ENCODE measurements at places on chromosomes 3 and 15.
A peak's percentile ranks its signal among the peaks of the same experiment; 100 is the strongest.

GRCh38 chr3:117184574-117184973 lies 475.0 kb downstream of the TUSC7 start:
- DNase-seq: no peak

DNA sequence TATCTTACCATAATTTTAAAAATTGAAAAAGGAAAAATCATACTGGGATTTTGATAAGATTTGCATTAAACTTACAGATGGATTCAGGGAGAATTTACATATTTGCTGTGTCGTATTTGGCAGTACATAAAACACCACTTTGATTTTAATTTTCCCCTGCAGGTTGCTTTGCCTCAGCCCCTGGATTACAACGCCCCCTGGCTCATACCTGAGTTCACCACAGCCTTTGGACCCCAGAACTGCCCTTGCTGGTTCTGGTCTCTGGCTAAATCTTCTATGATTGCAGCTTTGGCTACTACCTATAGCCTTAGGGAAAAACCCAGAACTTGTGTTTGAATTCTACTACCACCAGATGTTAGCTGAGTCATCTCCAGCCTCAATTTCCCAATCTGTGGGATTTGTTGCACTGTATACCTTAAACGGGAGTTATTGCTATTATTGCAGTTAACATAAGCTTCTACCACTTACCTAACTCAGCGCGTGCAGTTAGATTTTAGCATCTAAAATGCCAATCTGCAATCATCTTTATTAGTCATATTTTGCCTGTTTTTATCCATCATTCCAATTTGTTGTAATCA lies 315.7 kb upstream of the GADL1 start:
- DNase-seq: no peak

DNA sequence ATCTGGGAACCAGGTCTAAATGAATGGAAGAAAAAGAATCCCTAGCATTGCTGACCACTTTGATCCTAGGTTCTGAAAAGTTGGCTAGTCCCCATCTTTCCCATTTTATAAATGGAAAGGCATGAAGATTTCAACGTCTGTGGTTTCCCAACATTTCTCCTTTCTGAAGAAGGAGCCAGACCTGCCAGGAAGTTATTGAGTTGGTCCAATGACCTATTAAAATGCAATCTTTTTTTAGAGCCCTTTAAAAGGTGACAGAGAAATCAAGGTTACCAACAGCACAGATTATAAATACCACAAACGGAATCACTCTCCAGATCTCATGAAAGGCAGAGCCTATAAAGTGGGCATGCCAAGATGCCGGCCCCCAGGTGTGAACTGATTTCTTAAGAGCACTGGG lies 505.6 kb upstream of the THBS1 start:
- DNase-seq: no peak

GRCh38 chr15:62979252-62979651 lies 63.3 kb upstream of the TPM1 start:
- DNase-seq: no peak

DNA sequence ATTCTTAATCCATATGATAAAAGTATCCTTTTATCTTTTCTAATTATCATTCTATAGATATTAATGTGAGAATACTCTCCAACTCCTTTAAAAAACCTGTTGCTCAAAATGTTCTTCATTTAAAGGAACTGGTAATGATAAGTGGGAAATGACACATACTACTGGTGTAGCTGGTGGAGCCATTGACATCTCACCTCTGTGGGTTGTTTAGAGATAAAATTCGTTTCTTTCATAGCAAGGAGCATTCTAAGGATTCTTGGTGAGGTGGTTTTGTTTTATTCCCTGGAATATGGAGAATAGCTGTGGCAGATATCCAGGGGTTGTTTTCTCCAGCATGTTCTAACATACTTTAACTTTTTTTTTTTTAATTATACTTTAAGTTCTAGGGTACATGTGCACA lies 299.8 kb upstream of the THBS1 start:
- DNase-seq: no peak

DNA sequence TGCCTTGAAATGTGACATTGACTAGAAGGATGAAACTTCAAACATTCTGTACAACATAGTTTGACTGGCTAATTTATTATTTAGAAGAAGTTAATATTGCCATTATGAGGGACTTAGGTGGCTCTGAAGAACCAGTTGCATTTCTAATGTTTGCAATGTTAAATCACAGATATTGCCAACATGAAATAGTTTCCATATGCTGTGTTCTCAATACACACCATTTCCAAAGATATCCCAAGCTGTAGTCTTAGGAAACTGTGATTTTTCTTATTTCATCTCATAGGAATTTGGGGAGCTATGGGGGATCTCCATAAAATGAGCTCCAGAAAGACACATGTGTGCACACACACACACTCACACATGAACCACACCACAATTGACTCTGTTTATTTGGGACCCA lies 36.3 kb downstream of the ALG1L2 start:
- no peak for DNase-seq

DNA sequence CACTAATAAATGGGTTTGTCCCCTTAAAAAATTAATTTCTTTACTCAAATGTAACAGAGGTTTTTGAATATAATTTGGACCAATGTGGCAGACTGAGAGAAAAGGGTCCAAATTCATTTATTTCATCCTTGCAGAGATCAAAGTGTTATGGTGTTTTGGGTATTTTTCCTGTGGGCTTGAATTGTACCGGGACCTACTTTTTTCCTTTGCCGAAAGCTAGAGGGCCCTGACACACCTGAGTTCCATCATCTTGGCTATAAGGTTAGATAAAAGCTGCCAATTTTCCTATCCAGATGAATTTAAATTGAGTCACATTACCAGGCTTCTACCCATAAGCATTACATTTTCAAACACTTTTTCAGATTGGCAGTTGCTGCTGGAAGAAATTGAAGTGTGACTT lies 908 bp downstream of the CCNB2 start:
- no peak for DNase-seq

GRCh38 chr3:4852780-4853748 lies 126.2 kb upstream of the BHLHE40 start:
- DNase-seq: no peak

DNA sequence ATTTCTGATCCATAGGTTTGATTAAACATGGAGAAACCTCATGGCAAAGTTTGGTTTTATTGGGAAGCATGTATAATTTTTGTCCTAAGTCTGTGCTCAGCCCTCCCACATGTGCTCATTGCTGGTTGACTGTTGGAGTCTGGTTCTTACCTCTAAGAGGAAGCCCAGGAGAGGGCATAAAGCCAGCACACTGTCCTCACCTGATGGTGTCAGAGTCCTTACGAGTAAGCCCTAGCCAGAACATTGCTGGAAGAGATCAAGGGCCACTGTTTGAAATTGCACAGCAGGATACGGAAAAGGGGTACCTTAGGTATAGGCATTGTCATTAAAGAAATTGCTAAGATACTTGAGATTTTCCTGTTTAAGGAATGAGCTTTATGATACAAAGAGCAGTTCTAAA lies 21.3 kb downstream of the MLH1 start:
- DNase-seq: no peak

- no peak for DNase-seq
Measured at GRCh38 chr3:138902171-138902570, 44.8 kb downstream of the FOXL2 start.

- DNase-seq: no peak
Measured at GRCh38 chr15:85423256-85423655, 42.9 kb downstream of the AKAP13 start.

DNA sequence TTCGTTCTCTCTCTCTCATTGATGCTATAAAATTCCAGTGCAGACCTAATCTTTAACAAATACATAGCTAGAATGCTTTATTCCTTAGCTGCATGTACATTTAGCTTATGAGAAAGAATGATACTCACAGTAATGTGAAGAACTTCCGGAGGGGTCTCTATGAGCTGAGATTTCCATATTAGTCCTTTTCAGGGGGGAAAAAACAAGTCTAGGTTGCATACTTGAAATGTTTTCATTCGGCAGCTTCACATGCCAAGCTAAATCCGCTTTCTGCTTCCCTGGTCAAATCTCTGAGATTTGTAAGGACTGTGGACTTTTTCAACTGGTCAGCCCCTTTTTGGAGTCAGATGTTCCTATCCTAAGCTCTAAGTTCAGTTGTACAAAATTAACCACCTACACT lies 111.5 kb upstream of the COL8A1 start:
- DNase-seq: no peak

GRCh38 chr15:50046867-50047266 lies 72.2 kb downstream of the ATP8B4 start:
- DNase-seq: no peak

DNA sequence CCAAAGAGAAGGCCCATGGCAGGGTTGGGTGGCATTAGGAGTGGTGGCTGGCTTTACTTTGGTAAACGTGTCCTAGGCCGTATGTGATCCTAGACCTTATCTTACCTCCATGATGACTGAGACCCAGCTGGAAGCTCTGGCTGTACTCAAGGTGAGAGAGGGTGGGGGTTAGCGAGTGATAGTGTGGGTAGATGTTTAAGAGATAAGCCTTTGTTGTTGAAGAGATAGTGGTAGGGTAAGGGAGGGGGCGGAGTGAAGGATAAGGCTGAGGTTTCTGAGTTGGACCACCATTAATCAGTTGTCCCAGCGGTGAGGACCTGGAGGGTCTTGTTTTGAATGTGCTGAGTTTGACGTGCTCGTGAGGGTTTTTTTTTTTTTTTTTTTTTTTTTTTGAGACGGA lies 61.5 kb upstream of the ULK4 start:
- DNase-seq: no peak

DNA sequence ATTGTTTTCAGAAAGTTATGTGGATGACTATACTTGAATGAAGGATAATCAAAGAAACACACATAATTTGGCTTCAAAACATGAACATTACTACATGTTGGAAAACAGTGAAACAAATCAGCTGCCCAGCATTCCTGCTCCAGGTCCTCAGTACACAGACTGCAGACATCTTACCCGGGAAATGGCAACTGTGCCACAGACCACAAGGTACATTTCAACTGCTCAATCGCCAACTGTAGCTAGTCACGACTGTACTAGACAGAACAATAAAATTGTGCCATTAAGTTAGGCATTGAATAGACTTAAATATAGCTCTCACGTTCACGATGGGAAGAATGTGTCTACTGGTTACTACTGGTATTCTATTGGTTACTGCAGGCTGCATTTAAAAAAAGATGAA lies 5.0 kb downstream of the NAA50 start:
- peak; percentile 23 for DNase-seq
